Breast epithelium (tissue), 4 donors: ENCODE measurements at places on chromosomes 3 and 15. TPM values are rescaled to one million over a fixed set of nuclear protein-coding genes. Genes with fewer than 3 reads are reported as not detected.
A peak's percentile ranks its signal among the peaks of the same experiment; 100 is the strongest.

Gene CSK
- total RNA-seq: 18.7 TPM

Gene BCL2A1
- total RNA-seq: 12.6 TPM

Gene ADAMTS7
- total RNA-seq: 7.4 TPM

- no peak for DNase-seq
These were observed 77.3 kb downstream of the ABI3BP start for GRCh38 chr3:100915706-100916495.

- DNase-seq: no peak
These were observed 18.2 kb downstream of the SENP8 start for GRCh38 chr15:72136170-72137051.

DNA sequence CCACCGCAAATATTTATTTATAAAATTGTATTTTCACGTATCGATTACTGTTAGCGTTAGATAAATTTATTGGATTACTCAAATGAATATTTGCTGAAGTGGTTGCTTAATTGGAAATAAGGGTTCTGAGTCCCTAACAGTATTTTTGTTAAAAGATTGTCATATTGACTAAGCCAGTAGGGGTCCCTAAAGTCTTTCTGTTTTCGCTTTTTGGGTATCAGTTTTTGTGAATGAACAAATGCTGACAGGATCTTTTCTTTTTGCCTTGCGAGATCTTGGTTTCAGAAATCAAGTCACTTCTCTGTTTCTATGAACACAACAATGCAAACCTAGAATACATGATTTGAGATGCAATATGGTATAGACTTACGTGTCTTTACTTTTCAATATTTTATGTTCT, 7.1 kb downstream of the RAD51 start:
- DNase-seq: no peak

- no peak for DNase-seq
These were observed 48.6 kb downstream of the CHST2 start for GRCh38 chr3:143167969-143168854.

- peak; percentile 26 for DNase-seq
These were observed 36.6 kb upstream of the UBL7 start for GRCh38 chr15:74497584-74497983.

DNA sequence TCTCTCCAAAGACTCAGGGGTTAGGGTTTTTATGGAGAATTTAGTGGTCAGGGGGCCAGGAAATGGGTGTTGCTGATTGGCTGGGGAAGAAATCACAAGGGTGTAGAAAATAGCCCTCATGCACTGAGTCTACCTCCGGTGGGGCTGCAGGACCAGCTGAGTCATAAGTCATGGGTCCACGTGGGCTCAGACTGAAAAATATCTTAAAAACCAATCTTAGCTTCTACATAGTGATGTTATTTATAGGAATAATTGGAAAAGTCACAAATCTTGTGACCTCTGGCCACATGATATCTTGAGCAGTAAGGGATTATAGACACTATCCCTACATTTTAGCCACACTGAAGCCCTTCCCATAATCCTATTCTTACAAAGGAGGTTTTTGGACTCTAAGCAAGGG, 224.0 kb downstream of the DPH6 start:
- no peak for DNase-seq

DNA sequence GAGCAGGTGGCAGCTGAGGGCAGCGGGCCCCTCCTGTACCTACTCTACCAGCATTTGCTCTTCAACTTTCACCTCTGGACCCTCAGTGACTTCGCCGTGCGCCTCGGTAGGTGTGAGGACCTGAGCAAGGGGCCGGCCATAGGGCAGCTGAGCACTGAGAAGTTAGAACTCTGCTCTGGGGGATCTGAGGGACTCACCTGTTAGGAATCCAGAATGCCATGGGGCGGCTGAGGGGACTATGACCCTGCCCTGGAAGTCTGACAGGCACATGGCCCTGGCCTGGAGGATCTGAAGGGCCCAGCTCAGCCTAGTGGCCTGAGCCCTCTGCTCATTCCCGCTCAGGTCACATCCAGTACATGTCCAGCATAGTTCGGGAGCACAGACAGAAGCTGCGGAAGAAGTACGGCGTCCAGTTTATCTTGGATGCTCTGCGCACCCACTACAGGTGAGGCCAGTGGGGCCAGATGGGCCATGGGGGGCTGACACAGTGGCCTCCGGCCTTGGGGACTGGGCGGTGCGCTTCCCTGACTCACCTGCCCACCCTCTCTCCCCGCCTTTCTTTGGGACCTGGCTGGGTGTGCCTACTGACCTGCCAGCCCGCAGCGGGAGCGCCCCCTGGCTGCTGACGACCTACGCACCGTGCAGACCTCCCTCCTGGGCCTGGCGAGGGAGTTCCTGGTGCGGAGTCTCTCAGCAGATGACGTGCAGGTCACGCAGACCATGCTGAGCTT, 18.8 kb downstream of the NBEAL2 start:
- DNase-seq: no peak

- DNase-seq: no peak
These were observed 431.9 kb downstream of the MFSD1 start for GRCh38 chr3:159233734-159234133.

GRCh38 chr3:131540143-131540542, 37.4 kb upstream of the MRPL3 start:
- DNase-seq: no peak
